LNCaP clone FGC (cell line): ENCODE measurements at places on chromosomes 7 and 10.

DNA sequence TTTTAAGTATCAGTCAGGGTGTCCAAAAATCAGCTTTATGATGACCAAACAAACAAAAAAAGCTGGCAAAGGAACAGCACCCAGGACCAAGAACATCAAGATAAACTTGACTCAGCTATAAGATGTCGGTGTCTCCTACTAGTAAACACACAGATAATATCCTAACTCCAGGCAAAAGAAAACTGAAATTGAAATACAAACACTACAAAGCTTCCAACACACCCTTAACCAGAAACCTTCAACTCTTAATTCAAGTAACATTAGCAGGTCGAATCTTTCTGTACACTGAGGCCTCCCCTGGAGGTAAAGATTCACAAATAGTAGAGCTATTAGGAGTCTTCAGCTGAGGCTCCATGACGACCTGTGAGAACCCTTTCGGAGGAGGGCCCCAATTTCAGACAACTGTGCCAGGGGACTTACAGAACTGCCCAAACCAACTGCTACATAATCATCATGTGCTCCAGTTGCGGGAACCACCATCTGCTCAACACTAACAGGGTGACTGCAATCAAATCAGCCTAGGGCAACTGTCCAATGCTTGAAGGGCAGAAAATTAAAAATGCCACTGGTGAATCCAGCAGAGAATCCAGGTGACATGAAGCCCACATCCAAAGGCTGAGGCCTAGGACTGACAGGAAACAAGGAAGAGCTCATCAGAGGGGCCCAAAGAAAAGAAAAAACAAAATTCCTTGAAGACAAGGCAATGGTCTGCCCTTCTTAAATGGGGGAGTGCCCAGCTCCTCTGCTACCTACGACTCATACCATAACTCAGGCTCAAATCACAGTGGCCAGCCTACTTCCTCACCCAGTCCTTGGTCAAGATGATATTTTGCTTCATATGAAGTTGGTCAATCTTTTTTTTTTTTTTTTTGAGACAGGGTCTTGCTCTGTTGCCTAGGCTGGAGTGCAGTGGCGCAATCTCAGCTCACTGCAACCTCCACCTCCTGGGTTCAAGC lies 20.0 kb downstream of the XPNPEP1 start:
- DNase-seq, result peak; percentile 83

GRCh38 chr7:22278660-22279059 lies 78.3 kb downstream of the RAPGEF5 start:
- peak; percentile 76 for DNase-seq

GRCh38 chr7:15199482-15199881 lies 296.9 kb upstream of the DGKB start:
- no peak for DNase-seq

GRCh38 chr7:129882531-129882930 lies 70.2 kb downstream of the UBE2H start:
- DNase-seq, result no peak

DNA sequence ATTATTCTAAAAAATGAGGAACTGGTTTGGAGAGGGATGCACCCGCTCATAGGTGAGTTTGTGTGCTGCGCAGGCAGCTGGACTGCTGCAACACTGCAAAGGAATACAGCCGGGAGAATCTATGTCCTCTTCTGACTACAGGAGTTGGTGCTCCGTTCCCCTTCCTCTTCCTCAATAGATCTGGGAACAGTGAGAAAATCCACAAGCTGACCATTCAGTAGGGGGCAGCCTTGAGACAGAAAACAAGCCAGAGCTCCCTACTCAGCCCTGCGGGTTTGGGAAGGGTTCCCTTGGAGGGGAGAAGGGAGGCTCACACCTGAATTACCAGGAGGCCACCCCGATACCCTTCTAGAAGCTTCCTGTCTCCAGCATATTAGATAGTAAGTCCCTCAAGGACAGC lies 87.3 kb upstream of the FOXI2 start:
- no peak for DNase-seq

DNA sequence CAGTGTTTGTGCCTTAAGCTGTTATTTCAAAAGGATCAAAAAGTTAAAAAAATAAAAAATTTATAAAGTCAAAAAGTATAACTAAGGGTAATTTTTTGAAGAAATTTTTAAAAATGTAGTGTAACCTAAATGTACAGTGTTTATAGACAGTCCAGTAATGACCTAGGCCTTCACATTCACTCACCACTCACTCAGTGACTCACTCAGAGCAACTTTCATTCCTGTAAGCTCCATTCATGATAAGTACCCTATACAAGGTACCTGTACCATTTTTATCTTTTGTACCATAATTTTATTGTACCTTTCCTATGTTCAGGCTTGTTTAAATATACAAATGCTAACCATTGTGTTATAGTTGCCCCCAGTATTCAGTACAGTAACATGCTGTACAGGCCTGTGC lies 21.5 kb downstream of the DNAJC9 start:
- no peak for DNase-seq

GRCh38 chr7:128030654-128031611 lies at the start of gene LRRC4:
LRRC4 (minus strand) TSS chr7:128031437; CDS start chr7:128030640, 797 bp downstream.
- no peak for DNase-seq

DNA sequence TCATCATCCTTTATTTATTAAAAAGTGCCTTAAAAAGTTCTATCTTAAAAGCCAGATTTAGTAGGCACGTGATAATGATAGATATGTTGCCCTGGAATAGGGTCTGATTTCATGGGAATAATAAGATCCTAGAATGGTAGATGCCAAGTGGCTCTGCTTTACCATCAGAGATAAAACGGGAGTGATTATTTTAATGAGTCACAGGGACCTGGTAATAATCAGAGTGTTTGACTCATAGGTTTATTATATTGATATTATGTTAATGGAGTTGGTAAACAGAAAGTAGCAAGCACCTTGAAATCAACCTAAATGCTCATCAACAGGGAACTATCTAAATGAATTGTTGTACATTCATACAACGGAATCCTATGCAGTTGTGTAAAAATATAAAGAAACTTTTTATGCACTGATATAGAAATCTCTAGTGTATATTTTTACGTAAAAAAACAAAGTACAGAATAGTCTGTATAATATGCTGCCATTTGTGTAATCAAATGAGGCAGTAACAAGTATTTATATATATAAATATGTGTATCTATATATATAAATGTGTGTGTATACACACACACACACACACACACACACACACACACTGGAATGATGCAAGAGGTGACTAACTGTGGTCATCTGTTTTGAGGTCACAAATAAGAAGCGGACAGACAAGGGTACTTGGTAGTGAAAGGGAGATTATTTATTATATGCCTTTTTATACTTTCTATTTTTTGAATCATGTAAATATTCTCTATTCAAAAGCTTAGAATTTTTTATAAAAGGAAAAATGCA lies 78.6 kb upstream of the DYNC1I1 start:
- DNase-seq, result no peak

DNA sequence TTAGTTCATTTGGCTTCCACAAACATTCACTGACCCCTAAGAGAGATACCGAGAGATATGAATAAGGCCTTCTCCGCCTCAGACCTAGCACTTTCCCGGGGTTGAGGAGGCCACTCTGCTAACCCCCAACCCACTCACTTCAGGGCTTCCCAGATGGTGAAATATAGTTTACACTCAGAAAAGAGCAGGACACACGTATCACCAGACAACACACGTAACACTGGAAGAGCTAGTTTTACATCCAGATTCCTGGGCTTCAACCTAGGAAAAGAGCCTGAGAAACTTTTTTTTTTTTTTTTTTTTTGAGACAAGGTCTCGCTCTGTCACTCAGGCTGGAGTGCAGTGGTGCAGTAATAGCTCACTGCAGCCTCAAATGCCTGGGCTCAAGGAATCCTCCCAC lies 15.2 kb upstream of the DLG5 start:
- DNase-seq, result no peak

DNA sequence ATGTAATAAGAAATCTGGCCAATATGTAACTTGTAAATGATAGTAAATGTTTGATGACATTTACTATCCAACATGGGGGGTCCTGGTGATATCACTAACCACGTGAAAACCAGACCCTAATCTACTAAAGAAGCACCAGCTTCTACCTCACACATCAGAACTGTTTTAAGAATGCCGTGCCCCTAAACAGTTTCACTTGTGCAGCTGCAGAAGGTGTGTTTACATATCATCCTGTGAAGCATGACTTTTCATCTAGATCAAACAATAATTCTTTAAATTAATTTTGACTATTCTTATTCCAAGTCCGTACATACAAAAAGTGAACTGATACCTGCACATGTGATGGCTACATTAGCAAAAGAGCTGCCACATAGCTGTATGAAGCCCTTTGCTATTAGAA lies 61.0 kb downstream of the STEAP1B start:
- DNase-seq, result no peak
